ENCODE measurements at places on chromosomes 13 and 19.
A peak's percentile ranks its signal among the peaks of the same experiment; 100 is the strongest.

DNA sequence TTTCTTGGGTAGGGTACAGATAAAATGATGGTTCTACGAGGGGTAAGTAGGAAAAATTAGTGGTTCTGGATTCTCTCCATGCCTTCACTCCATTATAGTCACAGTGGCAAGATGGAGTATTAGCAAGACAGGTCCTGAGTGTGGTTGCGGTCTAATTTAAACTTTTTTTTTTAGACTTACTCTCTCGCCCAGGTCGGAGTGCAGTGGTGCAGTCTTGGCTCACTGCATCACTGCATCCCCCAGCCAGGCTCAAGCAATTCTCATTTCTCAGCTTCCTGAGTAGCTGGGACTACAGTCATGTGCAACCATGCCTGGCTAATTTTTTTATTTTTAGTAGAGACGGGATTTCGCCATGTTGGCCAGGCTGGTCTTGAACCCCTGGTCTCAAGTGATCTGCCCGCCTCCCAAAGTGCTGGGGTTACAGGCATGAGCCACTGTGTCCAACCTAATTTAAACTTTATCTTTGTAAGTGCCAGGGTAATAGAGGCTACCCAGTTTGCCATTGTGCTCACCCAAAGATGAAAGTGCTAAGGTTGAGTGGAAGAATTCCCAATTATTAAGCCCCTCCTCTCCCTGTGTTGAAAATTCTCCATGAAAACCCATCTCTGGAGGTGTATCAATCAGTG is 135.6 kb downstream of the TM9SF2 start:
- no peak for DNase-seq

GRCh38 chr19:18338541-18338940 is 1.9 kb upstream of the PGPEP1 start:
- DNase-seq = no peak

- no peak for DNase-seq
Measured at GRCh38 chr19:50873056-50873455, at the start of gene KLK2. TSS of gene KLK2 (plus strand) at chr19:50873439. CDS start at chr19:50873474, 35 bp downstream.

DNA sequence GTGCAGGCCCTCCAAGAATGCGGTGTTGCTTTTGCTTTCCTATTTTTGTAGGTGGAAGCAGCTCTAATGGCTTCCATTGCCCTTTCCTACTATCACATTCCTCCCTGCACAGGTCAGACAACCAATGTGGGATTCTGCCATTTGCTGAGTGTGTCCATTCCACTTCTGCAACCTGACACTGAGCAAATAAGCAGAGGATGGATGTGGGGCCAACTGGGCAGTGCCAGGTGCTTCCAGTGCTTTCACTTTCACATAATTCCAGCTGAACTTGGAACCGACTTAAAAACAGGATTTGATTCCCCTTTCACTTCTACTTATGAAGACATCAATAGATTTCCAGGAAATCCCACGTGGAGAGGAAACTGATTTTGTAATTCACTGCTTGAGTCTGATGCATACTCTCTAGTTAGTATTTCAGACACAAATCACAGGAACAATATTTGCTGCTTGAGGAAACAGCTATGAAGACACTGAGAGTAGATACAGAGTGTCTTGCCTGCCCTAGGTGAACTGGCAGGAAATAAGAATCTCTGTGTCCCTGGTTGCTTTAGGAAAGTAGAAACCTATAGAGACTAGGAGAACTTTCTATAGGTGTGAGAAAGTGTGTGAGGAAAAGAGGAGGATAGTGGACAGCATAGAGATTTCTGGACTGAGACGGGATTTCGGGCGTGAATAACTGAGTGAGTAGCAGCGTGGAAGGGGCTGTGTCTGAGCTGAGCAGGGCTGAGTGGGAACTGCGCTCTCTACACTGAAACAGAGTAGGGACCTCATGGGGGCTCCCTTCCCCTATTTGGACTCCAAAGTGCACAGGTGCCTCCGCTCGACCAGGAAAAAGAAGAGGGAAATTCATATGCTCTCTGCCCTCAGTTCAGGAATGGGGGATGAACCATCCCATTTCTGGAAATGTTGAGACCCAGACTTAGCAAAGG is 22.5 kb downstream of the LGALS16 start:
- no peak for DNase-seq

DNA sequence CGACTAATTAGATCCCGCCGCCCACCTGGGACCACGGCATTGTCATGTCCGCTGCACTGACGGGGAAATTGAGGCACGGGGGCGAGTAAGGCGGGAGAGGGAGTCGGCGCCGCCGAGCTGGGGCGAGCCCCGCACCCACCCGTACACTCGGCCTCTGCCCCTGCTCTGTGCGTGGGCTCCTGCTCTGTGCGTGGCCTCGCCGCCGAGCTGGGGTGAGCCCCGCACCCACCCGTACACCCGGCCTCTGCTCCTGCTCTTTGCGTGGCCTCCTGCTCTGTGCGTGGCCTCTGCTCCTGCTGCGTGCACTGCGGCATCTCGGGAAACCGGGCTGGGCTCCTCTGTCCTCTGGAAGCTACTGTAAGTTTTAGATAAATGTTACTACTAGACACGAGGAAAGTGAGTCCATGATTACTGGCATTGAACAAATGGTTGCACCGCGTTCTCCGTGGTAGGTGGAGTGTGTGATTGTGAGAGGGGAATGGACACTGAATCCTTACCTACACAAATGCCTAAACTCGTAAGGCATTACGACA is 826 bp upstream of the C1QTNF9 start:
- DNase-seq = no peak

DNA sequence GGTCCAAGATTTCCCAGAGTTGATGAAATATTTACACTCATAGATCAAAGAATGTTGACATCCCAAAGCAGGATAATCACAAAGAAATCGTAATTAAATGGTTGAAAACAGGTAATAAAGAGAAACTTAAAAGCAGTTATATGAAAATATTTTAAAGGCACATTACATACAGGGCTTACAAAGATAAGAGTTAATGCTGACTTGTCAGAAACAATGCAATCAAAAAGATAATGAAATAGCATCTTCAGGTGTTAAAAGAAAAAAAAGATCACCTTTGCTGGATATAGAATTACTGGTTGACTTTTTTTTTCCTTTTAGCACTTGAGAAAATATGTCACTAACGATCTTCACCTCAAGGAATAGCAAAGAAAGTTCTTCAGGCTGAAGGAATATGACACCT is 48.8 kb downstream of the KCTD15 start:
- no peak for DNase-seq

- DNase-seq = peak; percentile 61
Measured at GRCh38 chr13:38763446-38764381, 76.8 kb downstream of the FREM2 start.

GRCh38 chr13:30898678-30899241 is 7.3 kb upstream of the MEDAG start:
- DNase-seq = no peak

GRCh38 chr13:110289174-110289573 is 17.8 kb downstream of the COL4A1 start:
- DNase-seq = no peak

GRCh38 chr19:343941-344624 is 513 bp downstream of the MIER2 start:
- peak; percentile 39 for DNase-seq

DNA sequence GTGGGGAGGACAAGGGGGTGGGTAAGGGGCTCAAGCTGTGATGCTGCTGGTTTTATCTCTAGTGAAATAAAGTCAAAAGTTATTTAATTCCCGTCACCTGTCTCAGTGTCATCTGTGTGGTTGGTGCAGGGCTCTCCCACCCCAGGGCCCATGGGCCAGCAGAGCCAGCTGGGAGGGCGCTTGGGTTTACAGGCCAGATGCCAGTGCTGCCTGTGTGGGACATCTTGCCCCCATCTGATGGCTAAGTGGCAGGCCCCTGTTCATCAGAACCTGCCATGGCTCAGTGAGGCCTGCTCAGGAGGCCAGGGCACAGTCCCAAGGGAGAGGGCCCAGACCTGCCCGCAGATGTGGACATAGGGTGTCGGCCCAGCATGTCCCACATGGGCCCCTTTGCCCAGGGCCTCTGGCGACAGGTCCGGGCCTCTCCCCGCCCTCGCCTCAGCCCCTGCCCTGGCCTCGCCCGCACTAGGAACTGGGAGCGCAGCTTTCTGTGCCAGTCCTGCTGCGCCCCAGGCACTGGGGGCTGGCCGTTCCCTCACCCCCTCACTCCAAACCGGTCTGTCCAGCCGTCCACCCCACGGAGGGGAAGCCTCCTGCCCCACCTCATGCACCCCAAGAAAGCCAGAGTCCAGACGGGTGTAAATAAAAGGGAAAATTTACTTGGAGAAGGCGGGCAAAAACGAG is 5.3 kb downstream of the ZNF296 start:
- DNase-seq = no peak

DNA sequence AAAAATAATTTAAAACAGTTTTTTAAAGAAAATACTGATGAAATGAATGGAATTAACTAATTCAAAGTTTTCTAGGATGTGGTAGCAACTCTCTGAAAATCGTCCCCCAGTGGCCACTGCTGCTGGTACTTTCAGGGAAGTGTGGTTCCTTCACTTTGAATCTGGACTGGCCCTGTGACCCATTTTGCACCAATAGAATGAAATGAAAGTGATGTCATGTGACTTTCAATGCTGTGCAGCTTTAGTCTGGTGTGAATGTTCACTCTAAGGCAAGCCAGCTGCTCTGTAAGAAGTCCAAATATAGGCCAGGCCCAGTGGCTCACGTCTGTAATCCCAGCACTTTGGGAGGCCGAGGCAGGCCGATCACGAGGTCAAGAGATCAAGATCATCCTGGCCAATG is 26.4 kb upstream of the HNRNPA1L2 start:
- no peak for DNase-seq

DNA sequence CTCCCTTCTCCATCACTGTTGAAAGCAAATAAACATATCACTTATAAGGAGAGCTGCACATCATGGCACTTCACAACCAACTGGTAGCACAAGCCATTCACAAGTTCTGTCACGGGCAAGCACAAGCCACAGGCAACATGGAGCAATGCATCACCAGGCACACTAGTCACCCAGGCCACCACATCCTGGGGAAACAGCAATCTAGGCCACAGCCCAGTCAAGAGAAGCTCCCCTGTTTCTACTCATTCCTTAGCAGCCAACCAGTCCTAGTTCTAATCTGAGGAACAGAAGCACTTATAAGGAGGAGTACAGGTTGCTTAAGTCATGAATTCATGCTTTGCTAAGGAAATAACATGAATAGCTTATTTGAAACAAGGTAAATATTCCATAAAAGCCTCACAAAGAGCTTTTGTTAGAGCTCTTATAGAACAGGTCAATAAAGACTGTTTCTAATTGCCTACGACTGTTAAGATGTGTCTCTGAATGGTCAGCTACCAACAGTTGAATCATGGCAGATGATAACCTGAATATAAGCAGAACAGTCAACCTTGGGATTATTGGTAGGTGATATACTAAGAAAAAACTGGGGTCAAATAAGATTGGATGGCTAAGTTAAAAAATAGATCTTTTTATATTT is 169.0 kb downstream of the TBC1D4 start:
- DNase-seq = no peak

- DNase-seq = no peak
Measured at GRCh38 chr13:48162217-48162616, 67.3 kb upstream of the MED4 start.

DNA sequence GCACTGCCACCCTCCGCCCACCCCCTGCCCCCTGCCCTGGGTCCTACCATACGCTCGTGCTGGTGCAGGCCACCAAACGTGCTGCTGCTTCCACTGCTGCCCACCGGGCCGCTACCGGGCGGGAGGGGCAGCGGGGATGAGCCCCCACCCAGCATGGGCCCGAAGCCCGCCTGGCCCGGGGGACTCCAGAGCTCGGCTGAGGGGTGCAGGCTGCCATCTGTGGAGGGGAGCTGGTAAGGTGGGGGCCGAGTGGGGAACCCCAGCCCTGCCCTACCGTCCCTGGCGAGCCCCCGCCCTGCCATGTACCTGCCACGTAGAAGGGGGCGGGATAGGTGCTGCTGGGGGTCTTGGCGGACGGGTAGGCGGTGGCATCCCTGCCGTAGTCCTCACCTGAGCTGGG is 16.7 kb upstream of the UQCR11 start:
- no peak for DNase-seq

DNA sequence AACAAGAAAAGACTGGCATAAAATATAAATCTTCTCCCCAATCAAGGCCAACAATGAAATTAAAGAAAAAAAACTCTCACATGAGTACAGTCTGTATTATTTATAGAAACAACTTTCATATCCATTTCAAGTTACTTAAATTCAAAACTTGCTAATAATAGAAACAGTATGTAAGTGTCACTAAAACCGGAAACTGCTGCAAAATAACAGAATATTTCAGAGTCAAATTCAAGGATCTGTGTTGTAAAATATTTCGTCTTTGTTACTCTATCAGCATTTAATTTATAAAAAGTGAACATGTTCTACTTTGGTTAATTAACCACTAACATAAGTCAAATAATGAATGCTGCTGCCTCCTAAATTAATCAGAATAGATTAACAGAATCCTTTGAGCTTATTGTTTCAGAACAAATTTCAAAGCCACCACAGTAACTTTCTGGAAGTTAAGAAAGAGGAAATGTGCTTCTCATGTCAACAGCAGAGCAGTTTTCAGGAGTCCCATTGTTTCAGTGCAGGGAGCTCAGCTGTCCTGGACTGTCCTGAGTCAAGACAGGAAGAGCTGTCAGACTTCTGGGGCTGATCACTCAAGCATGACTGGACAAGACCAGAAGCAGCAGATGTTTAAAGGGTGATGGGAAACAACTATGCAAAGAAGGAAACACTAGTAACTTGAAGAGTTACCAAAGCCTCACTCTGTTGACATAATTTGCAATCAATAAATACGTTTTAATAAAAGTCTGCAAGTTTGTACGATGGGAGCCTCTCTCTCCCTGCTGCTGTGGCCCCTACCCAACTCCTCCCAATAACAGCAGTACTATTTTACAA is 76.9 kb downstream of the FOXO1 start:
- DNase-seq = peak; percentile 18

GRCh38 chr19:19226204-19226603 is 14.4 kb downstream of the NCAN start:
- DNase-seq = no peak

- DNase-seq = peak; percentile 14
Measured at GRCh38 chr13:61413572-61414535, 1.8 kb downstream of the PCDH20 start.

DNA sequence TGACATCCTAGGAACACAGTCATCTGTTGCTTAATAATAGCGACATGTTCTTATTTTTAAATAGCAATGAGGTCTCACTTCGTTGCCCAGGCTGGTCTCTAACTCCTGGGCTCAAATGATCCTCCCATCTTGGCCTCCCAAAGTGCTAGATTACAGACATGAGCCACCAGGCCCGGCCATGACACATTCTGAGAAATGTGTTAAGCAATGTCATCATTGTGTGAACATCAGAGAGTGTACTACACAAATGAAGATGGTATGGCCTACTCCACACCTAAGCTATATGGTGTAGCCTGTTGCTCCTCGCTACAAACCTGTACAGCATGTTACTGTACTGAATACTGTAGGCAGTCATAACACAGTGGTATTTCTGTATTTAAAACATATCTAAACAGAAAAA is 24.6 kb upstream of the GARRE1 start:
- no peak for DNase-seq

DNA sequence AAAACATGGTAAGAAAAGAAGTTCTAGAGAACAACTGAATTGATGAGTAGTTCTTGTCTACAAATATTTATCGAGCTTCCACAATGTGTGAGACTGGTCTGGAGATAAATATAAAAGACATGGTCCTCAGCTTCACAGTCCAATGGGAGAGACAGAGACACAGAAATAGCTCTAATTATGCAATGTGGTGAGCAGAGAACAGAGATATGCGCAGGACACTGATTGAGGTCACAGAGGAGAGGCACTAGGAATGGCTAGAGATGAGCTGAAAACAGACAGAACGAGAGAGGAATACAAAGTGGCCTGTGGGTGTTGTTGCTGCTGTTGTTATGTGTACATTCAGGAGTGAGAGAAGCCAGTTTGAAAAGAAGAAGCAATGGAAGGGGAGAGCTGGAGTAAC is 53.2 kb downstream of the GPALPP1 start:
- DNase-seq = no peak

All from neuronal stem cell (in vitro differentiated cells).